Activated naive CD8-positive, alpha-beta T cell treated with anti-CD3 and anti-CD28 coated beads, Interleukin-2, amount 10 ng/mL, durations not matched to agents 7 days and 5 days (primary cell): ENCODE measurements at places on chromosomes 11 and 22. TPM values are rescaled to one million over a fixed set of nuclear protein-coding genes. Genes with fewer than 3 reads are reported as not detected.

OR10A2 gene
- total RNA-seq: not detected

GRCh38 chr11:957212-957920 is 31.7 kb downstream of the AP2A2 start:
- no peak for DNase-seq

HBE1 gene
- total RNA-seq: not detected

PVALB gene
- total RNA-seq: not detected

DNA sequence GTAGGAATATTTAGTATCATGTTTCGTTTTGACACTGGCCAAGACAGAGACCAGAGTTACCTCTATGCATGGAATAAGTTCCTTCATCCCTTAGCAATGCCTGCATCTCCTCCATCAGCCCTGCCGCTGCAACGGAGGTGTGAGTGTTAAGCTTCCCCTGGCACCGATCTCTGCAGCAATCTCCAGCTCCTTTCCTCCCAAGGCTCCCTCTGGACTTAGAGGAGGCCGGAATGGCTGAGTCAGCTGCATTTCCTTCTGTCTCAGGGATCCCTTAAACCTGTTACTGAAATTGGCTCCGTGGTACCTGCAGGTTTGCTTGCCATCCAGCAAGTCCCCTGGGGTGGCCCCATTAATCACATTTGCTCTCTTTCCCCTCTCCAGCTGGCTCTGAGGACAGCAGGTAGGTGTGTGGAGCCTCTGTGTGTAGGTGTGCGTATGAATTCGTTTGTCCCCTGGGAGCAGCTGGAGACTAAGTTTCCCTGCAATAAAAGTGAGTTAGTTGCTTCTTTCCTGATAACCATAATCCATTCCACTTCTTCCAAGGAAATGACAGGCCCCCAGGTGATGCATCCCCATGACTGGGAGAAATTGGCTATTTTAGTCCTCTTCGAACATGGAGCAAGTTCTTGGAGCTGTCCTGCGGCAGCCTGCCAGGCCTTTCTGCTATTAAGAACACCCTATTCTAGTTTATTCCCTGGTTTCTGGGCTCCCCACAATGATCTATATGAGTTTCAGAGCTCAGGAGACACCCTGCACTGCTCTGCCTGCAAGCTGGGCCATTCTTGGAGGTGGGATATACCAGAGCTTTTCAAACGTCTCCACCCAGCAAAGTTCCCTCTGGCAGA is 457.2 kb upstream of the CADM1 start:
- DNase-seq: no peak

MGAT3 gene
- 7.2 TPM for total RNA-seq

DNA sequence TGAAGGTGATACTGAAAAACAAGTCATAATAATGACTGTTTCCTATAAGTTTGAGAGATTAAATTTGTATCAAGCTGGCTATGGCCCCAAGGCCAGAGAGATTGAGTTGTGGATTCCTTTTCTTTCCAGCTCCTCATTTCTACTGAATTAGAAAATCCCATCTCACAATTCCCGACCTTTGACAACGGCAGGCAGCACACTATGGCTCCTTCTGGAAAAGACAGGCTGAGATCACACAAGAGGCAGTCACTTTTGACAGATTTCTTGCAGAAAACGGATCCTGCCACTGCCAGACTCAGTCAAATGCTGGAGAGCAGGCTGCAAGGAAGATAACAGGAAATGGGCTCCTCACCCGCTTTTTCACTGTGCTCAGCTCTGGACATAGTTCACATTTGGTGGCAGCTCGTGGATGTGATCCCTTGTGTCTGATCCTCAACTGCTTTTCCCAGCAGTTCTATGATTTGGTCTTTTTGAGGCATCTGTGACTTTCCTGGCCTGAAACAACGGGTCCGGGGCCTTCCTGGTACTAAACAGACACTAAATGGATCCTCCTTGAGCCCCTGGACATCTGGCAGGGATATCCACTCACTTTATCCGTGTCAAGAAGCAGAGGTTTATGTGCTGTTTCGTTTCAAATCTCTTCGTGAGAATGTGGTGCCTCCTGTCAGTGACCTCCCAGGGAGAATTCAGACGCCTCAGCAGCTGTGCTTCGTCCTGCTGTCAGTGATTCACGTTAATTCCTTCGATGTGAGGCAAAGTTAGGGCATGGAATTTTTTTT is 26.1 kb upstream of the RTL6 start:
- no peak for DNase-seq

GRCh38 chr22:44448271-44448830 is 49.7 kb downstream of the RTL6 start:
- DNase-seq: peak; percentile 15

- no peak for DNase-seq
Observed at GRCh38 chr11:106306942-106307341, 229.5 kb downstream of the AASDHPPT start.

KIAA1671 gene
- total RNA-seq: 10.0 TPM

DNA sequence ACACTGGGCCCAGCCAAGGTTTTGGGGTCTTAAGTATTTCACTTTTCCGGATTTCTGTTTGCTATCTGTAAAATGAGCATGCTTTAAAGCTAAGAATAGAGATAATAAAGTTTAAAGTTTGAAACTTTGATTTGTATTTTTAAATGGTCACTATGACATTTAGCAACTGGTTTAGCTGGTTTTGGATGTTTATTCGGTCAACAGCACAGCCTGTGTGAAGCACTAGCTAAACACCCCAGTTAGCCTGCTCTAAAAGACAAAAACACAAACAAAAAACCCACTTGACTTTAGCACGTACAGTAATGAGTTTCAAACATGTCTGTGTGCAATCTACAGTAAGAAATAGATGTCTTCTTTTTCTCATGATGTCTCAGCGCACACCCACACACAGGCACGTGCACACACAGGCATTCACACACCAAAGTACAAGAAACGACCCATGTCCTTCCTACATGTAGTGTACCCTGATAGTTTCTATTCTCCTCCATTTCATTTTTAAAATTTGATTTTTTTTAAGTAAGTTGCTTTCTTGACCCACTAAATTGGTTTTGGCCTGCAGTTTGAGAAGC is 29.4 kb downstream of the SLC1A2 start:
- DNase-seq: no peak

GRCh38 chr11:12397931-12398334 is 20.6 kb downstream of the PARVA start:
- DNase-seq: no peak

DNA sequence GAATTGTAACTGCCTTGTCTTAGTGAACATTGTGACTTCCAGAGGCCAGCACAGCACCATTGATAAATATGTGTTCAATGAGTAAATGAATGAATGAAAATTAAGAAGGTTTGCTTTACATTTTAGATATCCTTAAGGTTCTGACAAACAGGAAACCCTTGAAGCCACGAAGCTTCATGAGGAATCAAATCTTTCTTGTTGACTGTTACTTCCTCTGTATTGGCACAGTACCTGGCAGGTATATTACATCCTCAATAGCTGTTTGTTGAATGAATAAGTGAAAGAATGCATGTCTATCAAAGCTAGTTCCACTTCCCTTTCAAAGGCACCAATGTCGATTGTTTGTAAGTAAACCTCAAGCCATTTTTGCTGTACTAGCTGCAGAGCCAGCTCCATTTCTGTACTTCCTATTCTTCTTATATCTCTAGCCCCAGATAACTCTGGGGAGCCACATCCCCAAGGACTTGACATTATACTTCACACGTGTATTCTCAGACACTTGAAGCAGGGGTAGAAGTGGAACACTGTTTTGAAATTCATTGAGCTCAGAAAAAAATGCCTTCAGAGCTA is 140.3 kb upstream of the RAG2 start:
- DNase-seq: no peak

PAX6 gene
- not detected for total RNA-seq

- no peak for DNase-seq
Observed at GRCh38 chr11:122709039-122709760, 53.7 kb downstream of the UBASH3B start.

GRCh38 chr11:83158357-83158786 is 1.4 kb downstream of the PCF11 start:
- DNase-seq: no peak

KRTAP5-1 gene
- total RNA-seq: not detected

DNA sequence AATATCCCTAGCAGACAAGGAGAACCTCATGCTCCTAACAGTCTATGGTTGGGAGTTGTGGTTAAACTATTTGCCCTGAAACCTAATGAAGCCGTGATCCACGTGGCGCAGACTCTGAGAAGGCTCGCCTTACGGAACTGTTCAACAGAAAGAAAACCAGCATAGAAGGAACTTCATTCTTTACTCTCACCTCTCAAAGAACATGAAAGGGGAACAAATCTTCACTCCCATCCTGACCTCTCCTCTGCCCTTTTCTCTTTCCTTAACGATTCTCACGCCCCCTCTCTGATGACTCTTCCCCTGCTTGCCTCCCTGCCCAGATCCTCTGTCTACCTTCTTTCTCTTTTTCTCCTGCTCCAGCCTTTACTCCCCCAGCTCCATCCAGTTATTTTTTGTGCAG is 54.2 kb downstream of the IRAG1 start:
- DNase-seq: no peak

DNA sequence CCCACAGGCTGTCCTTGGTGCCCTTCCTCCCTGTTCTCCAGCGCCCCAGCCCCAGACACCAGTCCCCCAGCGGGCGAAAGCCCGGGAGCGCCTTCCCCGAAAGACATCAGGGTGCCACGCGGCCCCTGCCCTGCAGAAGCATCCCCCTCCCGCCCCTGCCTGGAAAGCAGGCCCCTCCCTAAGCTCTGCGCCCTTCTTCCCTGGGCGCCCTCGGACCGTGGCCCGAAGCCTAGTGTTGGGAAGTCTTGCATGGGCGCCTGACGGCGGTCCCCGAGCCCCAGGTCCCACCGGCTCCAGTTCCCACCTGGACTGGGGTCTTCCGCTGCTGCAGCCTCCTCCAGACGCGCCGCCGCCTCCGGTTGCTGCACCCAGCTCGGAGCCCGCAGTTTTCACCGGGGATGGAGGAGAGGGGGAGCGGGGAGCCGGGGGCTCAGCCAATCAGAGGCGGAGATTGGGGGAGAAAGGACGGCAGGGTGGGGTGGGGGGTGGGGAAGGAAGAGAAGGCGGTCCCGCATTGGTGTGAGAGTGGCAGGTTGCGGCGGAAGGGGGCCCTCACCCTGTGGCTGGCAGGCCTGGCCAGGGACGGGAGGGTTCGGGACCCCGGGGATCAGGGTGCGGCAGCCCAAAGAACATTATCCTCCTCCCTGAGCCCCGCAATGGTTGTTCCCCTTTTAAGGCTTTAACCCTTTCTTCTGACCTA is at the start of gene THY1:
TSS of gene THY1 (minus strand) at position 364 of the 700 bp plus-strand sequence. CDS start 2,267 bp downstream, outside the sequence.
- no peak for DNase-seq

DNA sequence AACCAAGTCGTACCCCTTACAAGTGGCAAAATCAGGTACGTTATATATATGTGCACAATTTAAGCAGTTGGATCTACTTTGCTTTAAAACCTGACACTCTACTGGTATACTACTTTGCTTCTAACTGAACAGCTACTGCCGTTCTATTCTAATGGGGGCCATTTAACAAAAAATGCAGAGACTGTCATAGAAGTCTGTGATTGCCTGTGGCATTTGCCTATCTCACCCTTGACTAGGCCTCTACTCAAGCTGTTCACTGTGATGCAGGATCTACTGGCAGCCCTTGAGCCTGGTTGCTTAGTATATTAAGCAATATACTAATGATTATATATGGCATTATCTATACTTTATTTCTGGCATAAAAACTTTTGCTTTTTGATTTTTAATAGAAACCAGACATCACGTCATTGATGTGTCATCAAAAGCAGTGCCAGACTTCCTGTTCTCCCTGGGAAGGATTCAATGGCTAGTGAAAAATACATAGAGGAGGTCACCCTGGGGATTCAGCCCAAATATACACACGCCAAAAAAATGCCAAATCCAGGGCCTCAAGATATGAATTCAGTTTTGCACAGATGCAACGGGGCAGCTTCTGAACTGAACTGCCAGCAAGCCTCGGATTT is 40.0 kb upstream of the FIBIN start:
- DNase-seq: no peak

FAT3 gene
- not detected for total RNA-seq

- DNase-seq: peak; percentile 90
Observed at GRCh38 chr22:42581762-42582716, 28.3 kb downstream of the SERHL2 start.

DNA sequence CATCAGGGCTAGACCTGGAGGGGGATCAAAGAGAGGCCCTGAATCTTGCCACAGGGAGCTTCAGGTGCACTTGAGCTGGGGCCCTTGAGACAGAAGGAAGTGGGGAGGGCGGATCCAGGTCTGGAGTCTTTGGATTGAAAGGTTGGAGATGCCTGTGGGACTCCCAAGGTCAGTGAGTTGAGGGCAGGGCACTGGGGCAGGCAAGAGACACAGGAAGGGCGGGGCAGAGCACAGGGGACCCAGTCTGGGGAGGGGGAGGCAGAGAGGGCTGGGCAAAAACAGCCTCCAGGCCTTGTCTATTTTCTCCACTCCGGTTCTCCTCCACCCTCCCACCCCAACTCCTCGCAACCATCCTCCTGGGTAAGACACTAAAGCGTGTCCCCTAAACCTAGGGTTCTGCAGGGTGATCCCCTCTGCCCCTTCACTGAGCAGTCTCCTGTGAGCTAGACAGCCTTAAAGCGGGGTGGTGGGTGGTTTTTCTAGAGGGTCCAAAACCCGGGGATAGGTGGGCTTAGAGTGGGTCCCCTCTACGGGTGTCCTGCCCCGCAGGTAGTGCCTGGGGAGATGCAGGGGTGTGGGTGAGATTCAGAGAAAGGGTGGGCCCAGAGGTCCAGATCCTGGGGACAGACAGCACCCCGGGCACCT is 38.6 kb upstream of the CELSR1 start:
- DNase-seq: no peak

GRCh38 chr11:69637941-69638871 is 2.8 kb upstream of the CCND1 start:
- no peak for DNase-seq

RELT gene
- total RNA-seq: 26.2 TPM

DNA sequence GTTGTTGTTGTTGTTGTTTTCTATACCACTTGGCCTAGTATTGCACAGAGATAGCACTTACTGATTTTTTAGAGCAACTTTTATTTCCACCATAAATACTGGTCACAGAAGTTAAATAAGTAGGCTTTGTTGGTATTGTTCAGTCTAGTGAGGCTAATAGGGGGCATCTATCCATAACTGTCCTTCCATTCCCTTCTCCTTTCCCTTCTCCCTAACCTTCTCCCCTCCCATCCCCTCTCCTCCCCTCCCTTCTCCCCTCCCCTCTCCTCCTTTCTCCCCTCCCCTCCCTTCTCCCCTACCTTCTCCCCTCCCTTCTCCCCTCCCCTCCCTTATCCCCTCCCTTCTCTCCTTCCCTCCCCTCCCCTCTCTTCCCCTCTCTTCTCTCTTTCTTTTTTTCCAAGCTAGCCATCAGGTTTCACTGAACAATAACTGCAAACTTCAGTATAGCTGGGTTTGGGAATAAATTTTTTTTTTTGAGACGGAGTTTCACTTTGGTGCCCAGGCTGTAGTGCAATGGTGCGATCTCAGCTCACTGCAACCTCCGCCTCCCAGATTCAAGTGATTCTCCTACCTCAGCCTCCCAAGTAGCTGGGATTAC is 56.5 kb downstream of the STIM1 start:
- DNase-seq: no peak
